ENCODE measurements at places on chromosomes 1 and 21. TPM values are rescaled to one million over a fixed set of nuclear protein-coding genes. Genes with fewer than 3 reads are reported as not detected.

Gene RNF186
- total RNA-seq = not detected

Gene OPTC
- total RNA-seq = not detected

Gene KRTAP10-10
- not detected for total RNA-seq

- no peak overlapping the region for H3K4me3 ChIP-seq
- no peak overlapping the region for H3K27ac ChIP-seq
- peaks cover 6% of the 10 kb centered on the region for H3K4me1 ChIP-seq
- no peak for DNase-seq
- H3K36me3 ChIP-seq = no peaks in the 10 kb centered on the region
- H3K27me3 ChIP-seq = no peaks in the 10 kb centered on the region
Observed at GRCh38 chr1:228073857-228074545, 8.5 kb upstream of the ARF1 start.

DNA sequence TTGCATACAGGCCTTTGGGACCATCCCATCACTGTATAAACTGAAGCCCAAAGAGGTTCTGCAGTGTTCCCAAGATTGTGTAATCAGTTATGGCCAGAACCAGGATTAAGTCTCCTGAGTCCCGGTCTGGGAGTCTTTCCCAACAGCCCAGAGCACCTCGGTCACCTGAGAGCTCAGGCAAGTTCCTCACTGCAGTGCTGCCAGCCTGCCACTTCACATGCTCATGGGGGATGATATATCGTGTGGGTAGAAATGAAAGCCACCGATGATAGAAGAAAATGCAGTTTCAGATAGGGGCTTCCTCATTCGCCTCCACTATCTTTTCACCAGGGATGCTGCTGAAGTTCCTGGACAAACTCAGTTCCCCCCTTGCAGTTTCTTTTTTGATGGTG is 30.4 kb downstream of the FHAD1 start:
- no peak for DNase-seq
- H3K4me3 ChIP-seq = no peak overlapping the region
- H3K27ac ChIP-seq = no peak overlapping the region
- H3K27me3 ChIP-seq = peaks cover 31% of the 10 kb centered on the region
- no peaks in the 10 kb centered on the region for H3K36me3 ChIP-seq

DNA sequence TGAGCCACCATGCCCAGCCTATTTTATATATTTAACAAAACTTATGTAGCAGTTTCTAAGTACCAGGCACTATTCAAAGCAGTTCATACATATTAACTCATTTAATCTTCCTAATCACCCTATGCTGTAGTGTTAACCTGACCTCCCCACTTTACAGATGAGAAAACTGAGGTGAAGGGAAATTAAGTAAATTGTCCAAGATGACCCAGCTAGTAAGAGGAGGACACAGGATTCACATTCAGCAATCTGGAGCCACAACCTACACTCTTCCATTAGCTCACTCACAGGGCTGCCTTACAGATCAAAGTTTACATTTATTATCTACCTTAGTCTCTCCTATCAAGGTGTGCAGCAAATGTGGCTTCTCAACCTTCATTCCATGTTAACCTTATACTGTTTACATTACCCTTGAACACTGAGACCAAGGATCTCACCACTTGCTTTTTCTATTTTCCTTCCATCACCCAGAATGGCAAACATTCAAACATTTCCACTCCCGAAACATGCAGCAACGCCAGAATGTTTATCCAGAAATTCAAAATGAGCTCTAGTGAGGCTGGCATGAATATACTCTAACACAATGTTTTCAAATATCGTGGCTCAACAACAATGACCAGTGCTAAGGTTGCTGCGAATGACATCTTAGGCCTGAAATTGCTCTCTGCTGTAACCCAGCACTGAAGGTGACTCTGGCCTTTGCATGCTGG is 24.5 kb downstream of the HIVEP3 start:
- H3K27me3 ChIP-seq = no peaks in the 10 kb centered on the region
- no peak overlapping the region for H3K27ac ChIP-seq
- peaks cover 80% of the 10 kb centered on the region for H3K4me1 ChIP-seq
- H3K4me3 ChIP-seq = no peak overlapping the region
- peaks cover 2% of the 10 kb centered on the region for H3K36me3 ChIP-seq
- DNase-seq = no peak

GRCh38 chr1:38095454-38095931 is 48.9 kb upstream of the POU3F1 start:
- no peaks in the 10 kb centered on the region for H3K36me3 ChIP-seq
- H3K27me3 ChIP-seq = peaks cover 23% of the 10 kb centered on the region
- H3K27ac ChIP-seq = no peak overlapping the region
- no peak overlapping the region for H3K4me3 ChIP-seq
- DNase-seq = no peak
- no peaks in the 10 kb centered on the region for H3K4me1 ChIP-seq

DNA sequence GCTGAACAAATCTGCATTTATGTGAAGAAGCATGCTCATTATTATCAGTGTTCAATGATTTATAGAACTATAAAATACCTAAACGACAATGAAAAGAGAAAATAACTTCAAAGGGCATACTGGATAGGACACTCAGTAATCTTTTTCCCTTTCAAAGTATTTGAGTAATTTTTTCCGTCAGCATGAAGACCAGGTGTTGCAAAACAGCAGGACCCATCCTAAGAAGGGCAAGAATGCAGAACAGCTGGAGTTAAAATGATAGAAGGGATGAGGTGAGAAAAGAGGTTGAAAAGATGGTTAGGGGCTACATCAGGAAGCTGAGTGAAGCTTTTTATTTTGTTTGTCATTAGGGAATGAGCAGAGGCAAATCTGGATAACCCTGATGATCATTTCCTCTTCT is 7.1 kb upstream of the RGS18 start:
- no peak overlapping the region for H3K4me3 ChIP-seq
- H3K27ac ChIP-seq = no peak overlapping the region
- DNase-seq = no peak
